GM23248 (cell line): ENCODE measurements at places on chromosomes 2 and 18.

DNA sequence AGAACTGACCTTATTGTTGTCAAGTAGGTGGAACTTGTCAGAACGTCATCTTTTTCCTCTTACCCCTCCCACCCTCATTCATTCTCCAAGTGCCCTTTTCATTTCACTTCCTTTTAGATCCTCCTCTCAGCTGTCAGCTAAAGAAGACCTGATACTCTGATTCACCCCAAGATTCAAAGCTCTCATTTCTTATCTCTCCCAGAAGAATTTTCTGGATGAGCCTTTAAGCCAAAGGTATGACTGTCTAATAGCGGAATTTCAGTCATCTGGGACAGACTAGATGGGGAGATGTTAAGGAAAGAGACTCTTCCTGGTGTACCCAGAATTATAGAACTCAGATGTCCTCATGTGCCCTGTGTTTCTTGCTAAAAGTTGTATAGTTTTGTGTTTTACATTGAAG, 53.9 kb downstream of the TCF7L1 start:
- DNase-seq, result no peak

DNA sequence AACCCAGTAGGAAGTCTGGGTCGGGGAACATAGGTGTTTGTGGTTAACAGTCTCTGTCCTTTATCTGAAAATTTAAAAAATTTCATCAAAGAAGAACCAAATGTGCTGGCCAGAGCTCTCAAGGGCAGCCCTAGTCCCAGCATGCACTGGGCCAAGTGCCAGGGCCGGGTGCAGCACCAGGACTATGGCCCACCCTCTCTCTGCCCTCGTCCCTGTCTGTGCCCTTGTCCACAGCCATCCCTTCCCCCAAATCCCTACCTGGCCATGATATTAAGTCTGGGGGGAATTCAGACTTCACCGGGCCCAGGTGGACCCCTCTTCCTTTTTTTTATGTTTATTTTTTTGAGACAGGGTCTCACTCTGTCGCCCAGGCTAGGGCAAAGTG, 14.4 kb upstream of the ZFP36L2 start:
- no peak for DNase-seq

GRCh38 chr2:20021405-20022009, 9.0 kb upstream of the MATN3 start:
- DNase-seq, result no peak

DNA sequence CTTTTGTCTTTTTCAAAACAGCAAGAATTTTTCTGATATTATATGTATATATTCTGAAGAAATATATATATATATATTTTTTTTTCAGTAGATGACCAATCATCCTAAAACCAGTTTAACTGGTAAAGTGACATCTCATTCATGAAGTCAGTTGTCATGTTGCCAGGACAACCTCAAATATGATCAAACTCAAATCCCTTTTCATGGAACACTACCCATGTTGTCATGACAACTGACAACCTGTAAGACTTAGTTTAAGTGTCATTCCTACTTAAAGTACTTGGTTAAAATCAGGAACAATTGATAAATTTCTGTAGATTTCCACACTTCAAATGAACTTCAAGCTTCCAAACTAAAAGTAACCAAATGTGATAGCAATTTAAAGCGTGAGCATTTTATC, 101.8 kb upstream of the ERBB4 start:
- no peak for DNase-seq

GRCh38 chr18:25140124-25140961, 211.6 kb downstream of the ZNF521 start:
- DNase-seq, result no peak

GRCh38 chr18:44870631-44871502, 190.2 kb downstream of the SETBP1 start:
- DNase-seq, result no peak

GRCh38 chr2:56647997-56648396, 464.2 kb downstream of the CCDC85A start:
- no peak for DNase-seq

- no peak for DNase-seq
Observed at GRCh38 chr2:218021536-218022071, 18.8 kb upstream of the TNS1 start.

DNA sequence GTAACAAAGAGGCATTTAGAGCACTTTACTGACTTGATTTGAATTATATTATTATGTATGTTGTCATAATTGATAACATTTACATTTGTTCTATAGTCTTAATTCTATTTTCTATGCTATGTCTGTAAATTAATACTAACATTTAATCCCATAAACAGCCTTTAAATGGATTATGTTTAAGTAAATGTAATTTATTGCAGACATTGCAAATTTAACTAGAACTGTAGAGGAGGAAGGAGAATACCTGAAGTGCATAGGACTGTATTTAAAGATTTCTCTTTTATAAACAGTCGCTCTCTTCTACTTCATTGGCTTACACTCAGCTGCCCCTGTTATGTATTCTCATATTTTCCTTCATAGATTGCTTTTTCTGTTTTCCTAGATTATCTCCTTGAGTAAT, 92.4 kb downstream of the SPAG16 start:
- no peak for DNase-seq

DNA sequence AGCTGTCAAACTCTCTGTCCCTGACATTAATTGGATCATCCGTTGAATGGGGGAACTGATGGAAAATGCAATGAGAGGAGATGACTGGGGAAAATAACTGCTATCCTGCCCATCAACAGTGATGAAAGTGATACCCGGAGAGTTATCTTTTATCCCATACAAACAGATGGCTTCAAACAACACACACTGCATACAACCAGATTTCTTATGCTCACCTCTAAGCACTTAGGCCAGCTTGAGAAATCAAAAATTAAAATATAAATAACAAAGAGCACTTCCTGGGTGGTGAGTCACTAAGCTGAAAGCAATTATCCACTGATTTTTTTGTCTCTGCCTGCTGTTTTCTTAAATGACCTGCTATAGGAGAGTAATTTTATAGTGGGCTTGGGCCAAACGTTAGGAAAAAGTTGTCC, 237.6 kb upstream of the RGPD4 start:
- DNase-seq, result peak; percentile 60

DNA sequence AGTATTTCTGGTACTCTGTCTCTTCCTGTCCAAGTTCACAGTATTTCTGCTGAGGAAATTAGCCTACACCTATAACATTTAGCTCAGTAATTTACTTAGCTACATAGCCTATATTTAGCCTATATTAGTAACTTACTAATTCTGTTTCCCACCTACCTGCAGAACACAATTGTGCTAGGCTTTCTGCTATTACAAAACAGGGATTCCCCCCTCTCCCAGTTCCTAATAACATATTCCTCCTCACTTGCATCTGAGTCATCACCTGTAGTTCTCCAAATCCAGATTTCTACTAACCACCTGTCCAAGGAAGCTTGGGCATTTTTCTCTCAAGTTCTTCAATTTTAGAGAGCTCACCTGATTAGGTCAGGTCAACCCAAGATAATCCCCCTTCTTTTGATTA, 94.9 kb downstream of the NETO1 start:
- DNase-seq, result no peak

DNA sequence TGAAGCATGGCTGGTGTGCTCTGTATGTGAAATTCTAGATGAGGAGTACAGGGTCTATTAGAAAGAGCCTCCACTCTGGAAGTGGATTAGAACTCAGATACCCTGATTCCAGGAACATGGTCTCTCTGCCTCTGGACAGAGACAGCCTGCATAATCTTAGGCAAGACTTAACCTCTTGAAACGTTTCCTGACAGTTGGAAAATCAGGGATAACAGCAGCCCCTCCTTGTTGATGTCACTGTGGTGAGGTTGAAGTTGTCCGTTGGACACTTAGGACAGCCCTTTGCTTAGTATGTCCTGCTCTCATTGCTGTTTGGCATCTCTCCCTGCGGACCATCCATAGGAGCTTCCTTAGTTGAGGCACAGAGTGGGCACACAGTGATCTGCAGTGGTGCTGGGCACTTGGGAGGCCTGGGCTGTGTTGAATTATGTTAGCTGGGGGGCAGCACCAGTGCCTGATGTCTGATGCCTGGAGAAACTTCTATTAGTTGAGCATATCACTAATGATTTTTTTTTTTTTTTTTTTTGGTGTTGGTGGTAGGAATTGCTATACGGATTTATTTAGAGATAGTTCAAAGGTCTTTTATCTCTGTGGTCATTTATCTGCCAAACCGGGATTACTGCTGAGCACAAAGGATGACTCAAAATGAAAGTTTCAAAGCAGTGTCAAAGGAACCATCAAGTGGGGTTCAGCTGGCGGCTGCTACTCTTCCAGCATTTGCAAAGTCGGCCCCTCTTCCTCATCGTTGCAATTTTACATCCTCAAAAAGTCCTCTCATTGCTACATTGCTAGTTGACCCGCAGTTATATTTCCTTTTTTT, 28.8 kb downstream of the SETBP1 start:
- no peak for DNase-seq

GRCh38 chr2:193520709-193521458, 1326.2 kb upstream of the TMEFF2 start:
- no peak for DNase-seq

GRCh38 chr2:216318521-216318874, 53.8 kb downstream of the MARCHF4 start:
- peak; percentile 9 for DNase-seq

DNA sequence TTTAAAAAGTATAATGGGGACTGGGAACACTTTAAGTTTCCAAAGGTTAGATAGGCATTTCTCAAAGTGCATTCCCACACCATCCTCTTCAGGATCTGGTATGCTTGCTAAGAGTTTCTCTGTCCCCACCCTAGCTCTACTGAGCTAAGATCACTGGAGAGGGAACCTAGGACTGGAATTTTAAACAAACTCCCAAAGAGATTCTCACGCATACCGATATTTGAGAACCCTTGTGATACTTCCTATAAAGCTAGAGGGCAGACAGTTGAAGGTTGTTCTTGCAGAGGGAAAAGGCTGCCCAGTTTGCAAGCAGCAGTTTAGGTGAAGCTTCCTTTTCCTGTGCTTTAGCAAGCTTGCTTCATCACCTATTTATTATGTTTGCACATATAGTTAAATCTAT, 3.6 kb downstream of the CNRIP1 start:
- no peak for DNase-seq

DNA sequence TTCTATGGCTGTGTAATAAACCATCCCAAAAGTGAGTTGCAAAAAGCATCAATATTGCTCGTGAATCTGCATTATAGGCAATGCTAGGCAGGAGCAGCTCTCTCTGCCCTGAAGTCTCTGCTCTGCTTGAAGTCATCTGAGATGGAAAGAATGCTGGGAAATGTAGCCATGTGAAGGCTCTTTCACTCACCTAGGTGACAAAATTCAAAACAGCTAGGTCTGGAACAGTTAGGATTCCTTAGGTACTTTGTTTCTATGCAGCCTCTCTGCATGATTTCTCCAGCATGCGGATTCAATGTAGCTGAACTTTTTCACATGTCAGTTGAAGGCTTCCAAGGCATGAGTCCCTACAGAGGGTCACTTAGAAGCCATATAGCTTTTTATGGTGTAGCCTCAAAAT, 1383.7 kb downstream of the LRP1B start:
- no peak for DNase-seq

DNA sequence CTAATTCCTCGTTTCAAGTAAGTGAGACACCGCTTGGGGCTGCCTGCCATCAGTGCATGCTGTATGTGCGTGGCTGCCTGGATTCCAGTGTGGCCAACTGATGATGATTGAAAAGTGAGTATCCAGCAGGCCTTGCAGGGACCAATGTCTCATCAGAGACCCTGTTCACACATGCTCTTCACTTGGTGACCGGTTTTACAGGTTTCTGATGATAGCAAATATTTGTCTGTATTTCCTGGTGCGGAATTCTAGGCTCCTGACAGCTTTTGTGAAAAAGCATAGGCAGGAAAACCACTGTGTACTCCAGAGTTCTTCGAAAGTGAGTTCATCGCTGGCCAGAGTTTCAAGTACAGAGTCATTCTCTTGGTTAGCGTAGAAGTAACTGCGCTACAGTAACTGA, 13.8 kb upstream of the YWHAQ start:
- no peak for DNase-seq

DNA sequence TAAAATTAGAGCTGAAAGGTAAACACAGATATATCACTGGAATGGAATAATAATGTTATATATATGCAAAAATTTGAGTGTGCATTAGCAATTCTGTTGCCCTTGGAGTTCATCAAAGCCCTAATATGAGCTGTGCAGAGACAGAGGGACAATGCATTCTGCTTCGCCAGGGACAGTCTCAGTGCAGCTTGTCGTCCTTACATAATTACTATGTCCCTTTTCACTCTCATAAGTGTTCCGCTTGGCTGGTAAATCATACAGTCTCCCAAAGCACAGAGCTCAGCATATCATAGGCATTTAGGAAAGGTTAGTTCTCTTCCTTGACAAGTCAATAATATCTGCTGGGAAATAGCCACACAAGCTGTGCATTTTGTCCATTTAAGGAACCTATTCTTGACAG, 30.7 kb downstream of the MAPK4 start:
- DNase-seq, result no peak

DNA sequence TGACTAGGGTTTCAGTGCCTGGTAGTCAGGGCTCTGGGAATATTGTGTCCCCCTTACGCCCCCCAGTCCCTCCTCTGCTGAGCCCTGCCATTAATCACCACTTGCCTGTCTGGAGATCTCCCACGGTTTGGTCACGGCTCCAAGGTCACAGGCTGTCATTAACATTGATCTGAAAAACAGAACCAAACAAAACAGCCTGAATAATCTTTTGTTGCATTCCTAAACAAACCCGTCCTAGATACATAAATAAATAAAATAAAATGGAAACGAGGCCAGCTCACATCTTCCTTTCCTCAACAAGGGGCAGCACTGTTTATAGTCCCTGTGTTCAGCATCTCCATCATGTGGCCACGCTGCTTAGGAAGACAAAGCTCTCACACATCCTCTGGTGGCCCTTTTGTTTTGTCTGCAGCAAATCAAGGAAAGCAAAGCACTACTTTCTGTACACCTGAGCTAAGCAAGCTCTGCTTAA, 282.8 kb downstream of the AGPS start:
- no peak for DNase-seq

GRCh38 chr18:56661360-56662062, 10.4 kb downstream of the WDR7 start:
- DNase-seq, result peak; percentile 3

GRCh38 chr2:128717758-128718710, 399.4 kb upstream of the HS6ST1 start:
- no peak for DNase-seq

GRCh38 chr18:75247611-75248421, 37.2 kb downstream of the TSHZ1 start:
- DNase-seq, result peak; percentile 74

GRCh38 chr2:23589739-23590138, 204.8 kb downstream of the KLHL29 start:
- no peak for DNase-seq

DNA sequence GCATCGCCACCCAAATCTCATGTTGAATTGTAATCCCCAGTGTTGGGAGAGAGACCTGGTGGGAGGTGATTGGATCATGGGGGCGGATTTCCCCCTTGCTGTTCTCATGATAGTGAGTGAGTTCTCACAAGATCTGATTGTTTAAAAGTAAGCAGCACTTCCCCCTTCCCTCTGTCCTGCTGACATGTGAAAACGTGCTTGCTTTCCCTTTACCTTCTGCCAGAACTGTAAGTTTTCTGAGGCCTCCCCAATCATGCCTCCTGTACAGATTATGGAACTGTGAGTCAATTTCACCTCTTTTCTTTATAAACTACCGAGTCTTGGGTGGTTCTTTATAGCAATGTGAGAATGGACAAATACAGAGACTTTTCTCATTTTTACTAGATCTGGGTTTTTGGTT, 161.4 kb upstream of the SP5 start:
- no peak for DNase-seq
